ENCODE measurements at places on chromosomes 13 and 19.

GRCh38 chr13:40876020-40876738, 86.8 kb downstream of the SLC25A15 start:
- no peak for DNase-seq

GRCh38 chr13:41458187-41458760, 924 bp downstream of the RGCC start:
- DNase-seq, result no peak

GRCh38 chr19:16637535-16637934, 9.5 kb upstream of the MED26 start:
- no peak for DNase-seq

GRCh38 chr19:40356681-40357595, 8.4 kb downstream of the PLD3 start:
- DNase-seq, result no peak

GRCh38 chr19:42363614-42364346, 26.3 kb downstream of the CNFN start:
- no peak for DNase-seq

DNA sequence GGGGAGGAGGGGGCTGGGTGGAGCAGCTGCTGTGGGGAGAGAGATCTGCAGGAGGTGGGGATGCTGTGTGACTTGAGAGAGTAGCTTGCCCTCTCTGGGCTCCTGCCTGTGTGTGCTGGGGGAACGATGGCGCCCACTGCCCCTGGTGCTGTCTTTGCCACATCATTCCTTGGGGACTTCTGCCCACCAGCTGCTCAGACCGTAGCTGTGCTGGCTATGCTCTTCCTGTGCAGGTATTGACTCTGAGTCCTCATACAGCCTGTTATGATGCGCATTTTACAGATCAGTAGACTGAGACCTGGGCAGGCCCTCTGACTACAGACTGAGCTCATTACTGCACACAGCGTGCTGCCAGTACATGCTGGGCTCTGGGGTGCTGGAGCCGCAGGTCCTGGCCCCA, 51.1 kb downstream of the DNM2 start:
- no peak for DNase-seq

- DNase-seq, result no peak
Observed at GRCh38 chr13:79340490-79340889, 65.6 kb downstream of the RBM26 start.

- no peak for DNase-seq
Observed at GRCh38 chr13:25881971-25882451, 169.8 kb downstream of the SHISA2 start.

- DNase-seq, result no peak
Observed at GRCh38 chr13:104011505-104012241, 945.5 kb upstream of the SLC10A2 start.

- DNase-seq, result no peak
Observed at GRCh38 chr13:36666477-36667229, 7.2 kb upstream of the SERTM1 start.

GRCh38 chr19:11061952-11062351, 27.3 kb upstream of the LDLR start:
- DNase-seq, result no peak

DNA sequence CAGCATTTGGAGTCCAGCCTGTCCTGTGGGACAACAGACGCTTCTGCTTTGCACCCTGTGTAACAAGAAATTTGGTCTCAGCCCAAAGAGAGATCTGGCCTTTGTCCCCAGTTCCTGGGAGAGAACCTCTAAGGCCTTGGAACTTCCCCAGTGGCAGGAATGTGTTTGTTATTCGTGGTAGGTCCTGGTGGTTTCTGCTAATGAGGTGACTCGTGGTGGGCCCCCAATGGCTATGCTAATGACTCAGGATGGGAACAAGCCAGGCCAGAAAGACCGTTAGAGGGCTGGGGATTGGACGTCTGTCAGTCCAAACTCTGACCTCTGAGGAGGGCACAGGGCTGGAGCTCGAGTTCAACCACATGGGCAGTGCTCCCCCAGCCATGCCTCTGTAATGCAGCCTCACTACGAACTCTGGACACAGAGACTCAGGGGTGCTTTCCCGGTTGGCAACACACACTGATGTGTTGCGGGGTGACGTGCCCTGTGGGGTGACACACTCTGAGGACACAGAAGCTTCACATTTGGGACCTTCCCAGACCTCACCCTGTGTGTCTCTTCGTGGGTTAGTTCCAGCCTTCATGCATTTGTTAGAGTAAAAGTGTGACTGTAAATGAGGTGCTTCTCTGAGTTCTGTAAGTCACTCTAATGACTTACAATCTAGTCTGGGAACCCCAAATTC, 38.9 kb downstream of the TEX29 start:
- DNase-seq, result no peak

DNA sequence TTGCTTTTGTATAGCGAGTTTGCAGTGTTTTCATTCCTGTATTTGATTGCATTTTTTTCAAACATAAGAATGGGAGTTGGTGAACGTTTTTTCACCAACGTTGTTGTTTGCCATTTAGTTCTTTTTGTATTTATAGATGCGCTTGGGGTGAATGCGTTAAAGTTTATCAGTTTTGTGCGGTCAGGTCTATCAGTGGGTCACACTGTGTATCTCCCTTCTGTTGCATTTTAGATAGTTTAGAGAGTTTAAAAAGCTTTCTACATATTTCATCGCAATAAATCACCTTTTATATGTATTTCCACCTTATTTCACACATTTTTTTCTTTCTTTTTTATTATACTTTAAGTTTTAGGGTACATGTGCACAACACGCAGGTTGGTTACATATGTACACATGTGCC, 16.4 kb downstream of the OR7A5 start:
- DNase-seq, result no peak

DNA sequence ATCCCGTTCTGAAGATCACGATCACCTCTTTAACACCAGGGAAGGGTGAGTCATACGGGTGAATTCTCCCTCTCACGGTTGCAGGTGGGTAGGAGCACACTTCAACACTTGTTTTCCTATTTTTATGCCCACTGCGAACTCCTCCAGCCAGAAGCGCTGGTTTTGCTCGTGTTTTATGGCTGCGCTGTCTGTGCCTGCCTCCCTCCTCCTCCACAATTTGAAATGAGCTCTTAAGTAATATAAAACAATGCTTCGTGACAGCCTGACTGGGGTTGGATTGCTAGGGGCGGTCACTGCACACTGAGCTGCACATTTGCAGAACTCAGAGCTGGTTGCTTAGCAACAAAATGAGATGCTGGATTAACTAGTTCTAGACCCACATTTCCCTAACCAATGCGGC, 12.9 kb downstream of the CCDC70 start:
- DNase-seq, result no peak

DNA sequence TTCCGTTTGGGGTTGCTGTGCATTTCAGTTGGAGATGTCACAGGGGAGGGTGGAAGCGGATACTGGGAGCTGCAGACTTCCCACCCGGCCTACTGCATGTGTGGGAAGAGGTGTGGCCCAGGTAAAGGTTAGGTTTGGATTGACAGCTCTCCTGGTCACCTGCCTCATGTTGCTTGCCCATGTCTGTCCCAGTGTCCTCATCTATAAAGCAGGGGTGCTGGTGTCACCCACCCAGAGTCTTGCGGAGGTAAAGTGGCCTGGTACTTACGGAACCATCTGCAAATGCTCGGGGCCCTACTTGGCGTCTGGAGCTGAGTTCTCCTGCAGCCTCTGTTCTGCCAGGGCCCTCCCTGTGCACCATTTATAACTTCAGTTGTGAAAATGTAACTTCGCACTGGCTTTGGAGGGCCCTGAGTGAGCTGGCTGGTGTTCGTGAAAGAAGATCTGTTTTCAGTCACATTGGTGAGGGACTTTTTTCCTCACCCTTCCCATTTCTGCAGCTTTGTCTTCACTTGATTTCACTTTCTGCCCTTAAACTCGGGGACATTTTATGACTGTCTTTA, 65.1 kb upstream of the TEX29 start:
- no peak for DNase-seq

GRCh38 chr13:45812695-45813372, 38.7 kb downstream of the SIAH3 start:
- no peak for DNase-seq

DNA sequence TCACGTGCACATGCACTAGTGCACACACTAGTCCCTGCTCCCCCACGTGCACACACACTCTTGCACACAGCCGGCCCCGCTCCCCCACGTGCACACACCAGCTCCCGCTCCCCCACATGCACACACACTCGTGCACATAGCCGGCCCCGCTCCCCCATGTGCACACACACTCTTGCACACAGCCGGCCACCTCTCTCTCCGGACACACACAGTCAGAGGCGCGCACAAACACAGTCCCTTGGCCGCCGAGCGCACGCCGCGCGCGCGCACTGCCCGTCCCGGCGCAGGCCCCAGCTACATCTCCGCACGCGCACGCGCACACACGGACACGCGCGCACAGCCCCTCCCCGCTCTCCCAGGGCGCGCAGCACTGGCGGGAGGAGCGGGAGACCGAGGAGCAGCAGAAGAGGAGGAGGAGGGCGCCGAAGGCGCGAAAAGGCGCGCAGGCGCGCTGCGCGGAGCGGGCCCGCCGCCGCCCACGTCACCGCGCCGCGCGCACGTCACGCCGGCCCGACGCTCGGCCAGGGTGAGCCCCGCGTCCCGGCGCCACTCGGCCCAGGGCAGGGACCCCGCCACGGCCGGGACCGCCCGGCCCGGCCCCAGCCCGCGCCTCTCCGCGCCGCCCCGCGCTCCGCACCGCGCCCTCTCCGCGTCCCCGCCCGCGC, at the start of gene TFDP1:
Gene TFDP1 (plus strand): TSS at position 549 of the 665 bp plus-strand sequence. CDS start 1,085 bp downstream, outside the sequence.
- DNase-seq, result no peak

DNA sequence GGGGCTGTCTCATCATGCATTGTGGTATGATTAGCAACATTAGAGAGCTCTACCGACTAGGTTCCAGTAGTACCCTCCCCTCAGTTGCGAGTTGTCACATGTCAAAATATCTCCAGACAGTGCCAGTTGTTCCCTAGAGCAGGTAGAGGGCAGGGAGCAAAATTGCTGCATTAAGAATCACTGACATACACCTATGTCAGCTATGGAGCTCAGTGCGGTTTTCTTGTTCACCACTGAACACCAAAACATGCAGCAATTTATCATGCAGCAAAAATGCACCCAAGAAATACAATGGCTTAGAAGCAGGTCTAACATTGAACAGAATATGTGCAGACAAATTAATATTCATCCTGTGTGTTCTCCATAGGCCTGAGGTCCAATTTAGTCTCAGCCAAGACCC, 186.9 kb upstream of the STARD13 start:
- no peak for DNase-seq

DNA sequence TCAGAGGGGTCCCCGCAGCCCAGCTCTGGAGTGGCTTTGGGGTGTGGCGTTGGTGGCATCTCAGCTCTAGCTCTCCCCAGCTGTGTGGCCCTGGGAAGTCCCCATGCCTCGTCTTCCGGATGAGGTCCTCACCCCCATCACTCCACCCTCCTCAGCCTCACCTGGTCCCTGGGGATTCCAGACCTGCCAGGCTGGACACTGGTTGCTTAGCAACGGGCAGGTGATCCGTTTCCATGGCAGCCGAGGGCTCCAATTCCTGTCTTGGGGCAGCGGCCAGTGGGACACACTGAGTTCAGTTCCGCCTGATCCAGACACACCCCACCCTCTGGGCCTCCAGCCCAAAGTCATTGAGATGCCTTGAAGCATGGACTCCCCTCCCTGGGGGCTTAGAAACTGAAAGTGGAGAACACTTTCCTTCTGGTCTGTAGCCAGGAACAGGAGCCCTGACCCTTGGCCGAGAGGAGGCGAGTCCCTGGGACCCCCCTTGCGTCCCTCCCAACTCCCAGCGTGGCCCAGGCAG, 7.7 kb upstream of the MISP start:
- no peak for DNase-seq

DNA sequence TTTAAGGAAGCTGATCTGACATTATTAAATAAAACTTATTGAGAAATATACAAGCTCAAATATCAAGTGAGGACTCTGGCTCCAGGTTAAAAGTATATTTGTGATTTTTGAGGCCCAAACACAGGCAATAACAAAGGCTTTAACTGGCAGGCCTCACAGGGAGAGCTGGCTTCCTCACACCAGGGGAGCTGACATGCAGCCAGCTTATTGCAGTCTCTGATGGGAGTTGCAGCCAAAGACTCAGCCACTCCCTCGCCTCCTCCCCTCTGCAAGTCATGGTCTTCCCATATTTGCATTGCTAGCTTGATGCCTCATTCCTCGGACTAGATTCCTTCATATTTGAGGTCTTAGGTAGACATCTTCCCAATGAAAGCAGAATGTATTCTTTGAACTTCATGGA, 647.1 kb upstream of the SLITRK6 start:
- DNase-seq, result no peak

GRCh38 chr19:892243-892893, 619 bp downstream of the MED16 start:
- DNase-seq, result no peak

- DNase-seq, result no peak
Observed at GRCh38 chr13:110312339-110313031, 5.4 kb downstream of the COL4A2 start.

DNA sequence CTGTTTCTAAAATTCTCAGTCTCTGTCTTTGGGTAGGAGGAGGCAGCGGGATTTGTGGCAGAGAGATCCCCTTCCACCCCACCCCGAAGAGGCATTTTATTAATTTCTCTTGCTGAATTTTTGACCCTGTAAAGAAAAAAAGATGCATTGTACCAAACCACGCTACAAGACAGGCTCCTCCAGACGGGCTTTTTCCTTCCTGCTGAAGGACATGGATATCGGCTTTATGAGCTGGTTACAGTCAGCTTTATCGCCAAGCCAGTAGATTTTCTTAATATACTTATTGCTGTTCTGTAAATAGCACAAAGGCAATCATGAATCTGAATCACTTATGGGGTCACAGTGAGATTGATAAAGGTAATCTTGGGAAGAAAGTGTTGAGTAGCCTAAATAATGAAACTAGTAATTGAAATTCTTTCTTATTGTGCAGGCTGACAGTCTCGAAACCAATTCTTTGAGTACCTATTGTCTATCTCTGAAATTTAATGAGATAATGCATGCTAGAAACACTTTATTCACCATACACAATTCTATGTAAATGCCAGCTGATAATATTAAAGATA, 24.5 kb downstream of the MBNL2 start:
- no peak for DNase-seq

All from stimulated activated CD8-positive, alpha-beta memory T cell treated with anti-CD3 and anti-CD28 coated beads, Interleukin-7, amount 100 ng/mL, for 1 hour (primary cell).